ENCODE measurements at places on chromosomes 7 and 10.

GRCh38 chr7:45084336-45084735 is 4.4 kb downstream of the NACAD start:
- DNase-seq: no peak

DNA sequence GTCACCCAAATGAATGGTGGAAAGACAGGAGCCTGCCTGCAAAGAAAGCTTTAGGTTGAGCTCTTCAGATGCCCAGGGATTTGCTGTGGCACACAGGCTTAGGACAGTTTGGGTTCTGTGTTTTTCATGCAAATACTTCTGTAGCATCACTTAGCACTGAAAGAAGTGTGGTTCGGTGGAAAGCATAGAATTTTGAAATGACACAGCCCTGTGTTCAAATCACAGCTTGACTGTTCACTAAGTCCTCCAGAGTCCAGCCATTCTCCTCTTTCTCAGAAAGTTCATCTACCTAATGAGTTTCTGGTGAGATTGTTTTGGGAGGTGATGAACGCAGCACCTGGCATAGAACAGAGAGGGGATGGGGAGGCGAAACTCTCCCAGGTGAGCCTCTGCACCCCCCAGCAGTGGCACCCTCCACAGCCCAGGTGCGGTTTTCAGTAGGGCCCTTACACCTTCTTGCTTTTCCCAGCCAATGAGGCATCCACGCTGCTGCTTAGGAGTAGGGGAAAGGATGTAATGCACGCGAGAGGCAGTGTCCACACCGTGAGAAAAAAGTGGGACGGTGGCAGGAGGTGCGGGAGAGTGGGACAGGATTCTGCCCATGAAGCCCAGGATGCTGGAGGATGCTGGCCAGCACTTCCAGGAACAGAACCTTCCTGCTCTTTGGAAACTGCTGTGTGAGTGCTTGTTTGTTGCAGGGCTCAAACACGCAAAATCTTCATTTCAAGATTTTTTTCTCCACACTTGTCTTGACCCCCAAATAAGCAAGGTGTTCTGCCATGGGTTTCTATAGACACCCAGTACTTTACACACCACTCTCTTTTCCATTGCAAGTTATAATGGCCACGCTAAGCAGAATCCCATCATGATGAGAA is 11.6 kb downstream of the EN2 start:
- no peak for DNase-seq

- DNase-seq: no peak
Measured at GRCh38 chr7:123715198-123715597, 33.6 kb downstream of the WASL start.

GRCh38 chr7:1646957-1647891 is 22.9 kb upstream of the ELFN1 start:
- DNase-seq: no peak

DNA sequence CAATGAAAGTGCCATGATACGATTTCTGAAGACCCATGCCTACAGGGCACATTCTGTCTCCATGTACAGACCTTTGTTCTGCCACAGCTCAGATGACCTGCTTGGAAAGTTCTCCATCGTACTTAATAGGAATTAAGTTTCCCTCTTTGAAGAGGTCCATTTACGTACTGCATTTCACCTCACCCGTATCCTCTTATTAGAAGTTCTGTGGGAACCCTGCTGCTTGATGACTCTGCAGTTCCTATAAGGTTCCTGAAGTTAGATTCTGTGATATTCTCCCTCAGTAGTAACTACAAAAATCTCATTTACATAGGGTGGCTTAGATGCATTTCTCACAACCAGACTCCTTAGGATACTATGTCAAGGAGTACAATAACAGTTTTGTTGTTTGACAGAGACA is 50.9 kb downstream of the MINDY3 start:
- DNase-seq: no peak
